ENCODE measurements at places on chromosomes 7 and 10.

DNA sequence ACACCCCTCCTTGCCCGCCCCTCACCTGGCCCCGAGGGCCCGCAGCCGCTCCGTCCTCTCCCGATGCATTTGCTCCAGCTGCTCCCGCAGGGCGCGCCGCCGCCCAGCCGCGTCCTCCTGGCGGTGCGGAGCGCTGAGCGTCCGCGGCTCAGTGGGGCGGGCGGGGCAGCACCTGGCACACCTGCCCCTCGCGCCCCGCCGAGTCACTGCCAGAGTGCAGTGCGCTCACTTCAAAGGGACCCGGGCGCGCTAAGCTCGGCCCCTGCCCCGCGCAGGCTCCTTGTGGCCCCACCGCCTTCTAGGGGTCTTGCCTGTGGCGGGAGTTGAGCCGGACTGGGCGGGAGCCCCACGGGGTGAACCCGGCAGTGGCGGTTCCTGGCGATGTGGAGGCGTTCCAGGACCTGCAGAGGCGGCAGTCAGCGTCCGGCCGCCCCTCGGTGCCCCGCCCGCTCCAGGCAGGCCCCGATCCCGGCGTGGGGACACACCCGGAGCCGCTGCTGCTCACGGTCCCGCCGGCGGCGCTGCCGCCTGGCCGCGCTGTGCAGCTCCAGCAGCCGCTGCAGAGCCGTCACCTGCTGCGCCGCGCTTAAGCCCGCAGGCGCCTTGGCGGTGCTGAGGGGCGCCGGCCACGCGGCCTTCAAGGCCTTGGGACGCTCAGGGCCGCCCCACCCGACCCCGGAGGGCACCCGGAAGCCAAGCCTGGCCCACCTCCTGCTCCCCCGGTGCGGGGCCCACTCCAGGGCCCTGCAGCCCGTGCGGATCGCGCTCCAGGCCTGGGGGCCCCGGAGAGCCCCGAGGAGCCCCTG, 6.7 kb downstream of the ATP6V1F start:
- DNase-seq: no peak

GRCh38 chr10:76456197-76456596, 1024.8 kb downstream of the LRMDA start:
- DNase-seq: no peak

GRCh38 chr7:155469311-155470185, 11.6 kb downstream of the EN2 start:
- no peak for DNase-seq

DNA sequence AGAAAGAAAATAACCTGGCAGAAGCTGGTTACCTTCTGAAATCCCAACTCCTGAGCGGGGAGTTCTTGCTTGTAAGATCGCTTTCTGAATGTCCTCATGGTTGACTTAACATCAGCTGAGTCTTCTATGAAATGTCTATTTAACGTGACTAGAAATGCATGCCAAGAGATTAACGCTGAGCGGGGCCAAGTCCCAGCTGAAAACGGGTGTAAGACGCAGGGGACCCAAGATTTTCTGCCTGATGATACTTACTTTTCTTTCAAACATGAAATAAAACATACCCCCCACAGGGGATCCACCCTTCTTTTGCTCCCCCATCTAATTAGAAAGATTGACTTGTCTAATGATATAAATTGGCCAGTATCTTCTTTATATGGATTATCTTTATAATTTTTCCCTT, 14.9 kb downstream of the OR9A2 start:
- DNase-seq: no peak

GRCh38 chr10:114396464-114396863, 7.8 kb downstream of the AFAP1L2 start:
- DNase-seq: no peak

- no peak for DNase-seq
These were observed 547.8 kb downstream of the SORCS3 start for GRCh38 chr10:105188737-105189462.

GRCh38 chr7:2894118-2894940, 50.2 kb upstream of the GNA12 start:
- DNase-seq: no peak

DNA sequence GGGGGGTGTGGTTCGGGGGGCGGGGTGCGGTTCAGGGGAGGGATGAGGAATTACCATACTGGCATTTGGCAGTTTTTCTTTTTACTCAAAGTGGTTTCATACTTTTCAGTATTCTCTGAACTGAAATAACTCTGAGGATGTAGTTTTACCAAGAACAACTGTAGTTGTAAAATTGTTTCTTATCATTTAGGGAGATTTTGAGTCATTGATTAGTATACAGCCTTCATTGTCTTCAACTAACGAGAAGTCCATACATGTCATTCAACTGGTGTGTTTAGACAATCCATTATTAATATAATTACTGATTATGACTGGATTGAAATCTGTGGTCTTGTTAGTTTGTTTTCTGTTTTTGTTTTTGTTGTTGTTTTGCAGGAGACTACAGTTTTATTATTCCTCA, 40.8 kb downstream of the COPG2 start:
- no peak for DNase-seq

DNA sequence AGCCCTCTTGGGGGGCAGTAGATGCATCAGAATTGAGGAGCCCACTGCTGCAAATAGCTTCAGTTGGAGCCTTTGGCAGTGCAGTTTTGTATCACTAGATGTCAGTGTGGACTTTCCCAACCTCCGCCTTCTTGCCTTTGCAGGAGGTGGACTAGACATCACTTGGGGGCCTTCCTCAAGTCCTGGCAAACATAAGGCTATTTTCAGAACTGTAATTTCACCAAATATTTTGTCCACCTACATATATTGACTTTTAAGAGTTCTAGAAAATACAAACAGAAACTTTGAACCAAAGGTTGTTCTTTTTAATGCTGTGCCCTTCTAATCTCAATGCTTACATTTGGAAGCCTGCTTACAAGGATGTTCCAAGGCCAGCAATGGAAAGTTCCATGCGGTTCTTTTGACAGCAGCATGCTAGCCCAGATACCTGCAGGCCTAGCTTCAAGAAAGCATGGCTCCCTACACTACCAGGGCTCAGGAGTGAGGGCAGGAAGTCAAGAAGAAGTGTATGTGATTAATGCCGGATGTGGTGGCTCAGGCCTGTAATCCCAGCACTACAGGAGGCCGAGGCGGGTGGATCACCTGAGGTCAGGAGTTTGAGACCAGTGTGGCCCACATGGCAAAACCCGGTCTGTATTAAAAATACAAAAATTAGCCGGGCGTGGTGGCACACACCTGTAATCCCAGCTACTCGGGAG, 8.0 kb upstream of the ZNRF2 start:
- DNase-seq: no peak

DNA sequence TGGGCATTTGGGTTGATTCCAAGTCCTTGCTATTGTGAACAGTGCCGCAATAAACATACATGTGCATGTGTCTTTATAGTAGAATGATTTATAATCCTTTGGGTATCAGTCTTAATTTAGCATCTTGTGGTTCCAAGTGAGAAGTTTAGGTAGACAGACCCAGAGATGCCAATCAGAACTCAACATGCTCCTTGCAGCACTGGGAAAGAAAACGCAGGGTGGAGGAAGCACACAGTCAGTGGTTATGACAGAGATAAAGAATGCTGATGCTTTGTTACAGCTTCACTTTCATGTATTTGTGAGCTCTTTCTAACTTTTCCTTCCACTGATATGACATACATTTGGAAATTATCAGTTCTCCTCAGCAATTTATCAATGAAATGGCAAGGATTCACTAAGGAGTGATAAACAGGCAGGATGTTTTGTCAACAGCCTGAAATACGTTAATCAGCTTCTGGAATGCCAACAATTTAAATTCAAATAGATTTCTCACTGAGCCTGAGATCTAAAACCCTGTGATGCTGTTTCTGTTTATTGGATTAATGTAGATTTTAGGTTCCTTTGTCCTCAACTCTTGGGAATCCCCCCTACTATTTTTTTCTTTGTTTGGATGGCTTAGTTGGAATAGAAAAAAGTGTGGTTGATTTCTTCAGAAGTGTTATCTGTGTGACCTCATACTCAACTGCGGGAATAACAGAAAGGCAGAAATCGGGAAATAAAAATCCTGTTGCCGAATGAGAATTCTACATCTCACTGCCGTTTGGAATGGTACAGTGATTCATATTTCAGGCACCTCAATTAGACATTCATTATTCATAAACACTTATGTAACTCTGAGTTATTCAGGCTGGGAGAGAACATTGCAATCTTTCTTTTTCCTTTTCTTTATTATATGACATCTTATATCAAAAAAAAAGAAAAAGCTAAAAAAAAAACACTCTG, 675.0 kb downstream of the CNTNAP2 start:
- no peak for DNase-seq

DNA sequence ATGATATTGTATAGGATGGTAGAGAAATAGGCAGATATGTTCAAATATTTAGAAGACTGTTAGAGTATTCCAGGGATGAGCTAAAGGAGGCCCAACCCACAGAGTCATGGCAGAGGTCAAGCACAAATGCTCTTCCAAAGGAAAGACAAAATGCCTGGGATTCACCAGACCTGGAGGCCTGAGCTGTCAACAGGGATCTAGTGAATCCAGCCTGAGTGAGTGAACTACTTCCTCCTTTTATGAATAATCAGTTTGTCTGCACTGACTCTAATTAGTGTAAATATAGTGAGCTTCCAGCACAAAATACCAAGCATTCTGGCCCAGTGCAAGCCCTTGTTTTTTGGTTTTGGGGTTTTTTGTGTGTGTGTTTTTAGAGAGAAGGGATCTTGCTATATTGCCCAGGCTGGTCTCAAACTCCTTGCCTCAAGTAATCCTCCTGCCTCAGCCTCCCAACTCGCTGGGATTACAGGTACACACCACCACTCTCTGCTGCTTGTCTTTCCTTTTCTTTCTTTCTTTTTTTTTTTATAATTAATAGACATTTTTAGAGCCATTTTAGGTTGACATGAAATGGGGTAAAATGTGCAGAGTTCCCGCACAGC, 244.4 kb downstream of the SKIDA1 start:
- DNase-seq: no peak

DNA sequence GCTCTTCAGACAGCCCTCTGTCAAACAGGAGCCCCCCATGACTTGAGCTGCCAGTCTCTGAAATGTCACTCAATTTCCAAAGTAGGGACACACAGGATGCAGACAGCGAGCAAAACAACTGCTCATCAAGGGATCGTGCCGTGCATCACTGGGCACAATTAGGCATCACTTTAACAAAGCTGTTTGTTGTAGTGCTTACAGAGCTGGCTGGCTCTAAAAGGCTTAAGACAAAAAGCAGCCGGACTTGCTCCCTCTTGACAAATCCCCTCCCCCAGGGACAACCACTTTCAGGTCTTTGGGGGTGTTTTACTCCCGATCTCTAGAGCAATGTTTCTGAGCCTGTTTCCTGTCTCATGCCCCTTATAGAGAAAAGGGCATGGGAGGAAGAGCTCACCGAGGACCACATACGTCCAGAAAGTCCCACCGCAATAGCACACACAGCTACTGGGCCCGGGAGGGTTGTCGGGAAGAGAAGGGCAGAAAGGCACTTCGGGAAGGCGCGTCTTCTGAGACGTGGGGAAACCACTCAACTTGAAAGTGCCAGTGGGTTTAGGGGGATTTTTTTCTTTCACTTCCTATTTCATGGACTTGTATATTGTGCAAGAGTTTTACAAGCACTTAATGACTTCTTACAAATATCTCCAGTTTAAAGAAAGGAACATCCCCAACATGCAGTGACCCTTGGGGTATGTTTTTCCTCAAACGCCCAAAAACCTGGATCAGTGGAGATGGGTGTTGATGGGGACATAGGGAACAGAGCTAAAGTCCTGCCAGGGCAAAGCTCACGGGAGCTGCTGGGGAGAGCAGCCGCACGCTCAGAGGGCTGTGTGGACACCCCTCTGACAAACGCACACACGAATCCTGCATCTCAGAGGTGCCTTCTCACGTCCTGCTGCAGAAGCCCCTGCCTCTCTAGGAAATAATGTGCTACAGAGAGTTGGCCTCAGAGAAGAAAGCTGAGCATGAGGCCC, 27.1 kb downstream of the LRRC20 start:
- no peak for DNase-seq

DNA sequence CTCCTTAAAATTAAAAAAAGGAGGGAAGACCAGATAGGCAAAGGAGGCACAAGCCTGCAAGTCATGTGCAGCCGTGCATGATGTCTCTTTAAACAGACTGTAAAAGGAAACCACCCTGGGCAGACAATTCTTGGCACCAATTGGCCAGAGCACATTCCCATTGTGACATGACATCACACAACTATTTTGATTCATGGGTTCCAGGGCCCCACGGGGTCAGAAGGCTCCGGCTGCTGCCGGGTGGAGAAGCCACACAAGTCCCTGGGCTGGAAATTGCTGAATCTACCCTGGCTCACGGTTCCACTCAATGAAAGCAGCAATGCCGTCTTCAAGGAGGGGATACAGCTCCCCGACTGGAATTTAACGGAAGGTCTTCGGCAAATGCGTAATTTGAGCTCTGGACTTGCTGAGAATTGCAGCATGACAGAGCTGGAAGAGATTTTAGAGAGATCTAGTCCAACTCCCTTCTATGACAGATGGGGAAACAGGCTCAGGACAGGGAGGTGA, 140.5 kb downstream of the PRKAG2 start:
- DNase-seq: no peak

- DNase-seq: no peak
These were observed 1.2 kb upstream of the TFR2 start for GRCh38 chr7:100642534-100642907.

DNA sequence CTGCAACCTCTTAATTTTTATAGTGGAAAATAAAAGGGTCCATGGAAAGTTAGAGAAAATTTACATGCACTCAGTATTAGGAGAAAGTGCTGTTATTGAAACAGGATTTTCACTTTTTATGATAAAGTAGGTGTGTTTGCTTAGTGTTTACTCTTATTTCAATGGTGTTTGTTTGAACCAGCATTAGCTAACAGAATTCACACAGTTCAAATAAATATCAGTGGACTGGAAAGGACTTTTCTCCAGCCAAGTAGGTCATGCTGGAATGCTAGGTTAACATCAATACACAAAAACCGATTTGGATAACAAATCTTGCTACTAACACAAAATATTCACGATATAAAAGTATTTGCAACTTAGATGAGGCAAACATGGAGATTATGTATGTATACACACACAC, 49.4 kb upstream of the BET1 start:
- no peak for DNase-seq

DNA sequence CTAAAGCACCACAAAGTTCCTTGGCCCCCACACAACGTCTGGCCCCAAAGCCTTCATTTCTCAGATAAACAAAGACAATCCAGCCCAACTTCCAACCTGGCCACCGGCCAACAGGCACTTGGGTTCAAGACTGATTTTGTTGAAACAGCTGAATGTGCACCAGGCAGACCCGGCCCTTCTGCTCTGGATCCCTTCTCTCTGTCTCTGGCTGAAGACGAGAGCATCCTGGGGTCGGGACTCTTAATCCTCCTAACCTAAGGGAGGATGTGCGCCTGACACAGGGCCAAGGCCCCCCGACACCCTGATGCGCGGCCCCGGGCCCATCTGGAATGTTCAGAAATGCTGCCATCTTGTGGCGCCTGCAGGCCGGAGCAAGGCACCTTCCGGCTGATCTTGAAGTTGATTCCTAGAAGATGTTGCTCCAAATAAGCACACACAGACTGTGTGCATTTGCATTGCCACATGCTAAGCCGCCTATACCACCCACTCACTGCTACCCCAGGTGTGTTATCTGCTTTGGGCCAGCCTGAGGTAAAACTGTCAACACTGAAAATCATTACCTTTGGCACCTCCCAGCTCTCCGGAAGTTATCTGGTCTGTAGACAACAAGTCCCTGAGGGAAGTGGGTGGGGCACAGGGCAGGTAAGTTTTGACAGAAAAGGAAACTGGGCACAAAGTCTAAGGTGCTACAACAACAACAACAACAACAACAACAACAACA, 98.4 kb upstream of the HABP2 start:
- DNase-seq: no peak

GRCh38 chr10:102312683-102313082, 67.4 kb downstream of the GBF1 start:
- no peak for DNase-seq

- no peak for DNase-seq
These were observed 107.0 kb upstream of the BTBD16 start for GRCh38 chr10:122164023-122164601.

- no peak for DNase-seq
These were observed 175.2 kb upstream of the ASAH2 start for GRCh38 chr10:50426485-50426884.
